ENCODE measurements at places on chromosomes 7 and 10.
A peak's percentile ranks its signal among the peaks of the same experiment; 100 is the strongest.

DNA sequence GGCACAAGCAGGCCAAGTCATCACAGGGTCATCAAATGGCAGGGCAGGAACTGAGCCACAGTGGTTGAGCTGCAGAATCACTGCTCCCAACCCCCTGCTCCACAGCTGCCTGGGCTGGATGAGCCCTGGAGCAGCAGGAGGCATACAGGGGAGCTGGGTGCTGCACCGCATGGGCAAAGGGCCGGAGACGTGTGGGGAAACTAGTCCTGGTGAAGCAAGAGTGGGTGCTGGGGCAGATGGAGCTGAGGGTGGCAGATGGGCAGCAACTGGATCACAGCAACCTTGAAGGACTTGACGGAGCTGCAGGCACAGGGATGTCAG, 16.0 kb upstream of the VOPP1 start:
- no peak for ATAC-seq

GRCh38 chr7:155002411-155003091, 373 bp downstream of the PAXIP1 start:
- peak; percentile 64 for ATAC-seq

DNA sequence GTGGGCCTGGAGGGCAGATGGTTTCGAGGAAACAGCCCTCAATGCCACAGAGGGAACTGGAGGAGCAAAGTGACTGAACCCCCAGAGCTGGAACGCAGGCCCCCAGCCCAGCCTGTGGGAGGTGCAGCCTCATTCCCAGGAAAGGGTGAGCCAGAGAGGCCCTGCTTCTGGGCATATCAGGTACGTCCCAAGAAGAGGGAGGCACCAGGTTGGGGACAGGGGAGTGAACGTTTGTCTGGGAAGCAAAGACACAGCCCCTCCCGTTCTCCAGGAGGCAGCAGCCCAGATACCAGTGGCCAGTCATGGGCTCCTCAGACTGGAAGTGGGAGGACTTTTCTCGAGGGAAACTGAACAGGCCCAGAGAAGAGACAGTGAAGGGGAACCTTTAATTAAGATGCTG, 74.3 kb upstream of the RET start:
- ATAC-seq = no peak

DNA sequence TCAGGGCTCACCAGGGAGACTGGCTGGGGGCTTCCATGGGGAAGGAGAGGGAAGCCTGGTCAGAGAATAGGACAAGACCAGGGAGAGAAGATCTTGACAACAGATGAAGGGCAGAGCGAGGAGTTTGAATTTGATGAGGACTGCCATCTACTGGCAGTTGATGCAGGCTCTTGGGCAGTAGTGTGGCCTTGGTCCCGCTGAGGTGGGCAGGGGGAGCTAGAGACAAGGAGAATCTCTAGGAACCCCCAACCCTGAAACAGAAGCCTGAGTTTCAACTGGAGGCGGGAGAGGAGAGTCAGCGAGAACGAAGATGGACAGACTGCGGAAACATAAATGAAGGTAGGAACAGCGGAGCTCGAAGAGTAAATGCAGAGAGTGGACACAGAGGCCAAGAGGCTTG, 81.0 kb downstream of the PPP1R3C start:
- ATAC-seq = peak; percentile 95

GRCh38 chr10:46523962-46524471, 32.4 kb downstream of the GPRIN2 start:
- ATAC-seq = peak; percentile 12

DNA sequence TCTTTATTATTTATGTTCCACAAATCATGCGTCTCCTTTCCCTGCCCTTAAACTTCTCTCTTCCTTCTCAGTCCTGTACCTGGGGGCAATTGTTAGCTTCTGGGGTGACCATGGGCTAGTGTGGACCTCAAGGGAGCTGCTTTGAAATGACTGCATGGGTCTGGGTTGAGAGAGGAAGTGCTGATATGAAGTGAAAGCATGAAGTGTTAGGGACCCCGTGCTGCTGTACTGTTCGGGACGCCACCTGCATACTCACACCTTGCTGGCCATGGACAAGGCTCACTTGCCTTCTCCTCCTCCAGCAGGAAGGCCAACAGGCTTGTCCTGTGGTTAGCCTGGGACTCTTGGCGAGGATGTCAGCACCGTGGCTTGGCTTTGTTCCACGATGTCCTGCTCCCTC, 56.7 kb downstream of the MTPN start:
- no peak for ATAC-seq

- ATAC-seq = no peak
Measured at GRCh38 chr7:139808846-139809442, 20.1 kb upstream of the TBXAS1 start.

GRCh38 chr10:16581202-16581601, 59.5 kb upstream of the C1QL3 start:
- no peak for ATAC-seq

- ATAC-seq = no peak
Measured at GRCh38 chr7:1397491-1398327, 61.6 kb downstream of the MICALL2 start.

GRCh38 chr10:96288151-96288621, 16.0 kb upstream of the DNTT start:
- no peak for ATAC-seq

GRCh38 chr10:107807836-107808235, 643.3 kb upstream of the SORCS1 start:
- no peak for ATAC-seq

DNA sequence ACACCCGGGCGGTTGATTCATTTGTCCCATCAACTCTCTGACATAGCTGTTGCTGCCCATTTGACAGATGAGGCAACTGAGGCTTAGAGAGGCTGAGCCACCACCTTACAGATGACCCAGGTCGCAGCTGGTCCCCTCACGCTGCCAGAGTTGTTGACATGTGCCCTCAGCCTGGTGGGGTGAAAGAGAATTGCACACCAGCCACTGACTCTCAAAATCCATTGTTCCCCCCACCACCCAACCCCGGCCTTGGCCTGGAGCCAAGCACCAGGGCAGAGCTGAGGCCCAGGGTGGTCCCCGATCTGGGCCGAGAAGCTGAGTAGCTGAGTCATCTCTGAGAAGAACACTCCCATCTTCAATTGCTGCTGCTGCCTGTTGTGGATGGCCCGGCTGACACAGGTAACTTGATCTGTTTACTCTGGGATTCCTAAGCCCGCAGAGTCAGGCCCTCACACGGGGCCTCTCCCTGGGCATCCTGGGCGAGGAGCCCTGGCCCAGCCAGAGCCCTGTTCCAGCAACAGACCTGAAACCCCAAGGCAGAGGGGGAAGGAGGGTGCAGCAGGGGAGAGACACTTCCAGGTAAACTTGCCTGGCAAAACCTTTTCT, 27.5 kb downstream of the PVRIG start:
- peak; percentile 80 for ATAC-seq

DNA sequence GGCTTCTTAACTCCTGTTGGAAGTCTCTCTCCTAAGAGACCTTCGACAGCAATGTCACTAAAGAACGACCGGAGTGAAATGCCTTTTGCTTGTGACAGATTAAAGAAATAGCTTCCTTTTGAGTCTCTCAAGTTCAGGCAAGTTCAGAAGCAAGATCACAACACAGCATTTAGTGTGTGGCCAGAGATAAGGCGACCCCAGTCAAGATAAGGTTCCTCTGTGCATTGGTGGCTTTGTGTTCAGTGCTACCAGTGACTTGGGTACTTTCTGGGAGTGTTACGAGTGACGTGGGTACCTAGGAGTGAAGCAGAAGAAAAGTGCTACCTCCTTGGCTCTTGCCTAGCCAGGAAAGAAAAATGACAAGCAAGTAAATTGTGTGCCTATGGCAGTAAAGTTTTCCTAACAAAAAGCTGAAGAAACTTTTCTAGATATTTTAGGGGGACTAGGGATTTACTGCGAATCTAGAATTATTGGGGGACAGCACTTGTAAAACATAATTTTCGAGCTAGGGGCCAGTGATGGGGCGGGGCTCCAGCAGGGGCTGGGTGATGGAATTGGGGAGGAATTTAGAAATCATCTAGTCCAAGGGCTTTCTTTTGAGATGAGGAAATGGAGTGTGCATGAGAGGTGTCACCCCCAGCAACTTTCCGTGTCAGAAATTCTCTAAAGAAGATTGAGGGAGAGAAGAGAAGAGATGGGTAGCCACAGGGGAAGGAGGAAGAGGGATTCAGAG, 191.9 kb upstream of the LYZL2 start:
- no peak for ATAC-seq

DNA sequence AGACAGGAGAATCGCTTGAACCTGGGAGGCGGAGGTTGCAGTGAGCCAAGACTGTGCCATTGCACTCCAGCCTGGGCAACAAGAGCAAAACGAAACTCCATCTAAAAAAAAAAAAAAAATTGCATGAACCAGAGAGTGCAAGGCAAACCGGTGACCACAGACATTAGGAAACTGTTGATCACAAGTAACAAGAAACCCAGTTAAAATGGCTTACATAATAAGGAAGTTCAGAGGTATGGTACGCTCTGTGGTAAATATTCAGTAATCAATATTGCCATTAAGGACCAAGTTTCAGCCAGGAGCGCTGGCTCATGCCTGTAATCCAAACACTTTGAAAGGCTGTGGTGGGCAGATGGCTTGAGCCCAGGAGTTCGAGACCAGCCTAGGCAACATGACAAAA, 9.2 kb upstream of the NT5C2 start:
- ATAC-seq = no peak

GRCh38 chr10:94123258-94123995, 129.7 kb downstream of the PLCE1 start:
- ATAC-seq = peak; percentile 92

DNA sequence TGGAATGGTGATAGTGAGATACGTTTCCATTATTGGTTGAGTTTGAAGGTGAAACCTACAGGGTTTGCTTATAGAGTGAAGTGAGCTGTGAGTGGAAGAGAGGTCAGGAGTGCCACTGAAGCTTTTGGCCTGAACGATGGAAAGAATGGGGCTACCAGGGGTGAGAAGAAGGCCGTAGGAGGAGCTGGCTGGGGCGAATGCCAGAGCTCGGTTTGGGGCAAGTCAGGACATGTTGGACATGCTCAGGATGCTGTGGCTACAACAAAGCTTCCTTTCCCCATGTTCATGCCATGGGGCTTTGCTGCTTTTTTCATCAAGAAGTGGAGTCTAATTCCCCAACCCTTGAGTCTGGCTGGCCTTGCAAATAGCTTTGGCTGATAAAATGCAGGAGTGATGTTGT, 253.7 kb downstream of the GLRX3 start:
- ATAC-seq = no peak

GRCh38 chr7:13717031-13717430, 272.4 kb downstream of the ETV1 start:
- ATAC-seq = no peak

GRCh38 chr7:31327071-31327470, 13.5 kb downstream of the NEUROD6 start:
- no peak for ATAC-seq

DNA sequence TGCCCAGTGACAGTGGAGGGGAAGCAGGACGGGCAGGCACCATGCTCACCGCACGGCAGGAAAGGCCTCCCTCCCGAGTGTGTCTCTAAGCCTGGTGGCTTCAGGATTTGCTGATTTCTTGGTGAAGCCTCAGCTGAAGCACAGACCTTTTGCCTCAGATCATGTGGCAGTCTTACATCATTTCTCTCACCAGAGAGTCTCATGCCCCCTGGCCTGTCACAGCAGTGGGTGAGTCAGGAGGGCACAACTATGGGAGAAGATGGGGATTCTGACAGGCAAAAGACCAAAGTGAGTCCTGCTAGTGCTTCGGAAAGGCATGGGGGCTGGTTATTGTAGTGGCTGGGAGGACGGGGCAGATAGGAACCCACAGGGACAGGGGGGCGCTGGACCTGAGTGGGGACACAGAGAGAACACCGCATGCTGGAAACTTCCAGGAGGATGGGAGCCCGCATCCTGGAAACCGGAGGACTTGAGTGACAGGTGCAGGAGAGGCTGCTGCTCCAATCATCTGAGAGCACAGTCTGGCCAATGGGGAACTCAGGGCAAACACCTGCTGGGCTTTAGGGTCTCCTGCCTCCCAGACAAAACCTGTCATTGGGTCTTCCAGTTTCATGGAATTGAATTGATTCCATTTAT, 166.8 kb downstream of the ADARB2 start:
- ATAC-seq = no peak

DNA sequence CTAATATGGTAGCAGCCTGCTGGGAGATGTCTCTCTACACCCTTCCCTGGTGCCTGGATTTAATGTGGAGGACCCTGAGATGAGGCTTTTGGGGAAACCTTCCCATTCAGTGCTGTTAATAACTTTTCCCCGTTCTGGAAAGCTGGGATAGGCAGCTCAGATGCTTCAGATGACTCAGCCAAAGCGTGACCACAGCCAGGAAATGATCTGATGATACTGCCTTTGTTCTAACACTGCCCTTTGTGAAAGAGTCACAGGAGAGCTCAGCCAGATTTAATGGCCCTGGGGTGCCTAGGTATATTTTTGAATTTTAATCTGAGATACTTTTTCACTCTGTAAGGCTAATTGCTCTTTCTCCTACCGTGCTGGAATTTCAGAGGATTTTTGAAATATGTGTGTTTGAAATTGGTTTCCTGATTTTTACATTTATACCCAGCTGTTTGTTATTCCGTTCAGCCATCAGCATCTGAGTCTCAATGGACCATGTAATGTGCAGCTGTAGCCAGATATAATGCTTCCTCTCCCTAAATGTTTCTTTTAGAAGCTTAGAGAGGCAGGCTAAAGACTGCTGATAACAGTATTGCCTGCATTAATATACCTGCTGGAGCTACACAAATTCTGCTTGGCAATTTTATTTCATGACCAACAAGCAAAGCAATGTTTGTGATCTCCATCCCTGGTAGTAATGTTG, 17.8 kb downstream of the CELF2 start:
- peak; percentile 83 for ATAC-seq

- no peak for ATAC-seq
Measured at GRCh38 chr7:78185149-78185745, 386.7 kb downstream of the PHTF2 start.

DNA sequence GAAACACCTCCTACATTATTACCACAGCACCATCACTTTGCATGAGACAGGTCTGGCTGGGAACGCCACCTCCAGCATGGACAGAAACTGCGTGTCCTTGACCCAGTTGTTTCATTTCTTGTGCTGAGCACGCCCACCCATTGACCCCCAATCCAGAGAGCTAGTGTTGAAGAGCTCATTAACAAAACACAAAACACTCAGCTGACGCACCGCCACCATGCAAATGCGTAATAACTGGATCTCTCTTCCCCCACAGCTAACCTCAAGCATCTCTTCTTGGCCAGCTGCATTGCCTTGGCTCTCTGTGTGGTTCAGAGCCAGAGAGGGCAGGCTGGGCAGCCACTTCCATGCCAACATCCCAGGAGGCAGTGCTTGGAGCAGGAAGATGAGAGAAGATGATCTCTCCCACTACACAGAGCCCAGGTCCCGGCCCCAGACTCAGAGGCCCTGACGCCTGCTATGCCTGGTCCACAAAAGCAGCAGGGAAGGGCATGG, 173.5 kb downstream of the PLXNA4 start:
- ATAC-seq = no peak

DNA sequence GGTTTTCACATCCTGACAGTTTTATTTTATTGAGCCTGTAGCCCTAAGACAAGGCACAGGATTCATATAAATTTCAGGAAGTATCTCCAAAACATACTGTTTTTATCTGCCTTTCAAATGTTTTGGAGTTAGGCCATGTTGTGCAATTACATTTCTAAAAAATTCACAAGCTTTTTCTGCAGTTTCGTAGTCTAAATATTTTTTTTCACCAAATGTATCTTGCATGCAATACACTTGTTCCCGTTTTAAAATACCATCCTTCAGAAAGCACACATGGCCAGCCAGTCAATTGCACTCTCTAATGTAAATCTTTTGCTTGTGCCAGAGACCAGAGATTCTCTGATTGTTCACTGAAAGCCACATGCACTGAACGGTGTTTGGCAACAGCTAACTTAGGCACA, 161.5 kb upstream of the PRKCQ start:
- no peak for ATAC-seq

Data from motor neuron (in vitro differentiated cells).